ENCODE measurements at places on chromosomes 12 and 14.
A peak's percentile ranks its signal among the peaks of the same experiment; 100 is the strongest.

DNA sequence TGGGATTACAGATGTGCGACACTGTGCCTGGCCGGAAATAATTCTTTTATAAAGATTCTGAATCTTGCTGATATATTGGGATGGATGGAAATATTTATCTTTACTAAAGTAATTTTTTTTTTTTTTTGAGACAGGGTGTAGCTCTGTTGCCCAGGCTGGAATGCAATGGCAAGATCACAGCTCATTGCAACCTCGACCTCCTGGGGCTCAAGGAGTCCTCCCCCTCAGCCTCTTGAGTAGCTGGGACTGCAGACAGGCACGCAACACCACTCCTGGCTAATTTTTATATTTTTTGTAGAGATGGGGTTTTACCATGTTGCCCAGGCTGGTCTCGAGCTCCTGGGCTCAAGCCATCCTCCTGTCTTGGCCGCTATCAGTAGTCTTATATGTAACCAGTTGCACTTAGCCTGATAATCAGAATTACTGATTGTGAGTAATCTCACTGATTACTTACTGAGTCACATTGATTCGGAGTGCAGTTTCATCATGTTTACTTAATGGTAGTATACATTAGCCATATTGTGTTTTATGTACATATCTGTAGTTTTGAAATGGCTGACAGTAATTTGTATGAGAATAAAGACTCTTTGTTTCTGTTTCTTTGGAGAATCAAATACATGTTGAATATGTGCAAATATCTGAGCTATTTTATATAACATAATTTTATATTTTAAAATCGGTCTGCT, 50.4 kb upstream of the LRTM2 start:
- DNase-seq, result no peak

GRCh38 chr12:12836571-12836970, 23.4 kb downstream of the DDX47 start:
- DNase-seq, result no peak

DNA sequence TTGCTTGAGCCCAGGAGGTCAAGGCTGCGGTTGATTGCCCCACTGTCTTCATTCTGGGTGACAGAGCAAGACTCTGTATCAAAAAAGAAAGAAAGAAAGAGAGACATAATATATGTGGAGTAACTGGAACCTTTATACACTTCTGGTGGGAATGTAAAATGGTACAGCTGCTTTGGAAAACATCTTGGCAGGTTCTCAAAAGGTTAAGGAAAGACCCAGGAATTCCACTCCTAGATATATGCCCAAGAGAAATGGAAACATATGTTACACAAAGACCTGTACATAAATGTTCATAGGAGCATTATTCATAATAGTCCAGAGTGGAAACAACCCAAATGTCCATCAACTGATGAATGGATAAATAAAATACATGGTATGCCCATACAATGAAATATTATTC, 7.2 kb downstream of the RBMS2 start:
- DNase-seq, result no peak

DNA sequence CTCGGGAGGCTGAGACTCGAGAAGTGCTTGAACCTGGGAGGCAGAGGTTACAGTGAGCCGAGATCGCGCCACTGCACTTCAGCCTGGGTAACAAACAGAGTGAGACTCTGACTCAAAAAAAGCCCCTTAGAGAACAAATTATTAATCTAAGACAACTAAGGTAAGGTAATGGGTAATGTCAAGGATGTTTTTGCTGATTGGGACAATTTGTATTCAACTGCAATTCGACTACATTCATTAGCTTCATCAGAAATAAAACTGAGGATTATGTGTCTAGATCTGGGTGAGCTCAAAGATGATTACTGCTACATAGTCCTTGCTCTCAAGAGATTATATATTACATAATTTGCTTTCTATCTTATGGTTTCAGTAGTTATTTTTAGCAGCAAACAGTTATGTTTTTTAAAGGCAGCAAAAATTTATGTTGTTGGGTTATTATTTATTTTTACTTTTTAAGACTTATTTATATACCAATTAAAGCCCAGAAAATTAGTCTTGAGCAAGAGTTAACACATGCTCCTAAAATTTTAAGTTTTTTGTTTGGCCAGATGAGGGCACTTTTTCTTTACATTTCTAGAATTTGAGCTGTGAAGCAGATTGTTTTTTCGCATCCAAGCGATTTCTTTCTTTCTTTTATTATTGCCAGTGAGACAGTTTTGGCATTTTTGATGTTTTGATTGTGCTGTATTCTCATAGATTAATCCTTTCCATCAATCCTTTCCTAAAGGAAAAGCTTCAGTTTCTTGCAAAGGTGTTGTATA, 52.3 kb downstream of the PLEKHA5 start:
- no peak for DNase-seq

DNA sequence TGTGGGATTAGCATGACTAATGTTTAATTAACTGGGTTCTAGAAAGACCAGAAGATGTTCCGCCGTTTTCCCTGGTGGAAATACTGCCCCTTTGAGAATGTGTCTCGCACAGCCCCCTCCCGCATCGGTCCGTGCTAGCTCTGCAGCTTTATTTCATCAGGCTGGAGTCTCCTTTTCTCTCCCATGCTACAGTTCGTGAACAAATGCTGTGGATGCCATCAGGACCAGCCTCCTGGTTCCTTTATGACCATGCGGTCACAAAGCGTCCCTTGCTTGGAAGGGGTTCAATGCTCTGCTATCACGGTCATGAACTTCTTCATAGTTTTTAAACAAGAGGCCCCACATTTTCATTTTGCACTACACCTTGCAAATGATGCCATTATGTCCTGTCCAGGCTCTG, 157.7 kb upstream of the TMEM132C start:
- no peak for DNase-seq

- DNase-seq, result no peak
These were observed 2.4 kb downstream of the ADCY4 start for GRCh38 chr14:24332268-24332993.

GRCh38 chr12:13171921-13172859, 24.3 kb upstream of the EMP1 start:
- DNase-seq, result no peak

GRCh38 chr12:32273063-32273522, 126.3 kb upstream of the FGD4 start:
- no peak for DNase-seq

DNA sequence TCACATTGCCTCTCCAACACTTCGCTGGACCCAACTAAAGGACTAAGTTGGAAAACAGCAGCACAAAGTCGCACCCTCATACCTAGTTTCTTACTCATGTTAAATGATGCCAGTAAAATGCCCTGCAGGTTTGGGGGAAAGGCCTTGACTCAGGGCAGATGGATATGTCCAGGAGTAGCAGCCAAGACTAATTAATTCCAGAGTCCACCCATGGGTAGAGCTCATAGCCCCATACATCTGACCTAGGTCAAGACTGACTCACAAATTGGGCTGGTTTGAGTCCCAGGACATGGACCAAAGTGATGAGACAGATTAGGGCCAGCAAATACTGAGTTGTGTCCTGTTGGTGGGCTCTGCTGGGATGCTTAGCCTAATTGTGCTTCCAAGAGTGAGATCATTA, 224.0 kb upstream of the BTG1 start:
- no peak for DNase-seq

GRCh38 chr12:106022568-106023012, 116.2 kb downstream of the NUAK1 start:
- DNase-seq, result no peak

DNA sequence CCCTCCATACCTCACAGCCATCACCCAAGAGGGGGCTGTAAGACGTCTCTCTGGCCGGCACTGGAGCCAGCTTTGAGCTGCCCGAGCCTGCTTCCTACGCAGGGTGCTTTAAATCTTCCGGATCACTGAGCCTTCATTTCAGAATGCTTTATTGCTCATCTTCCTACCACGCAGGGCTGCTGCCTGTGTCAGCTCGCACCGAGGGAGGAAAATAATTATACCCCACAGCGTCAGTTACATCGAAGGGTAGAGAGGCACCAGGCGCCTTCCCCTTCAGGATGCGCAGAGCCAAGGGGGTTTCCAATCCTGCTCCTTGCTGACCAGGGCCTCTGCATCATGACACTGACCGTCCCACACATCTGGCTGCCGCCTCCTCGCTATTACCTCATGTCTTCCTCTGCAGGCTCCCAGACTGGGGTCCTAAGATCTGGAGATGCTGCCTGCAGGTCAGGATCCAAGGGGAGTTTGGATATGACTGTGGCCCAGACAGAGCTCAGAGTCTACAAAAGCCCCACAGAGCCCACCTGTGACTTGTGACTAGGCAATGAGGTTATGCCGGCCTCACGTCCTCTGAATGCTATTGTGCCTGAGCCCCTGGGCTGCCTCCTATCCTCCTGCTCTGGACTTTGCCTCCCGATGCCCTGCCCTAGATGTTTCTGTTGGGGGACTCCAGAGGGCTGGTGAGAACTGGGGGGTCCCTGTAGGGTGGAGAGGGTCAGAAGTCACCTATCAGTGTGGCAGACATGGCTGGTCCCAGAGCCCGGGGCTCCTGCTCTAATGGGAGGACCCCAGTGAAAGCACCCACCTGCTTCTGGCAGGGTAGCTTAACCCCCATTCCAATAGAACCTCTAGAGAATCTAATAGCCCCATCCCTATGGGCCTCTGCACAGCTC, 220.3 kb upstream of the RTL1 start:
- DNase-seq, result no peak

DNA sequence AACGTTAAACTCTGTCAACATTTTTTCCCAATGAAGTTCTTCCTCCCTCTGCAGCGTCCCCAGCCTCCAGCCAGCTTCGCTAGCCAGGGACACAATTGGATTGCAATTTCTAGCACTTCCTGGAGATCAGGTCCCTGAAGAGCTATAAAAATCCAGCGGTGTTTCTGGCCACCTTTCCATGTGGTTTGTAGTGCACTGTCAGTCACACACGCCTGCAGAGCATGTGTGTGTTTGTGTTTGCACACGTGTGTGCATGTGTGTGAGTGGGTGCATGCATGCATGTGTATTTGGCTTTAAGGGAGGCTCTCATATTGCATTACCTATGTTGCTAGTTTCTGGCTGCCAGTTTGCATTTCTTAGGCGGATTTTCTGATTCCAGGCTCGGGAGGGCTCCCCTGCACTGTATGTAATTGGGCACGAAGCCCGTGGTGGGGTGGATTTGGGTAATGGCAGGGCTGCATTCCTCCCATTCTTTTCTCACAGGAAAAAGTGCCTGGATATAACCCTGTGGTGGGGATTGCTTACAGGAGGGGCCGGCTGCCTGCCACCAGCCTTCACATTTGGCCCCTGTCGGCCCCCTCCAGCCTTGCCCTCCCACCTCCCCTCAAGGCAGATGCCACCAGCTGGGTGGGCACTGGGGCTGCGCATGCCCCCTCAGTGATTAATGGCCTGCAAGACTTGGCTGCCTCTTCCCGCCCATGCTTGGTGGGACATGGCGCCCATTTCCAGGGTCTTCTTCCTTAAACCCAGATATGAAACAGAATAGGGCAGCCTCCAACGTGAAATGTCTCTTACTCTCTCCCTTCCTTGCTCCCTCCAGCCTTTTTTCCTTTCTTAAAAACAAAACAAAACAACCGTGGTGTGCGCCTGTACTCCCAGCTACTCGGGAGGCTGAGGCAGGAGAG, 74.0 kb downstream of the TSPAN9 start:
- peak; percentile 25 for DNase-seq

GRCh38 chr12:20505056-20505455, 136.7 kb downstream of the PDE3A start:
- no peak for DNase-seq

DNA sequence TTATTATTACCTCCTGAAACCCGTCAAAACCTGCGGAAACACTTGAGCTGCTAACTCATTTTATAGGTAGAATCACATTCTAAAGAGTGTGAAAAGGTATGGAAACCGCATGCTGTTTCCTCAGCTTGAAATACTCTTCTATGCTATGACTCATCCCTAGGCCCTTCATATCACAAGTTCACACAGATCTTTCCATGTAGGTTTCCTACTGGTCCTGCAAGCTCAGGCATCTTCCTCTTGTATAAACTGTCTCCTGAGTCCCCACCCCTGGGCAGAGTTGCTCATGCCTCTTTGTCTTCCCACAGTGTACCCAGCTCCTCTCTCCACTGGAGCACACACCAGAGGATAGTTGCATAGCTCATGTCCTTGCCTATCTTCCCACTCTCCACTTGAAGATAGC, 84.7 kb downstream of the CMAS start:
- no peak for DNase-seq

GRCh38 chr12:56632701-56633467, 2.8 kb upstream of the BAZ2A start:
- DNase-seq, result no peak

- DNase-seq, result no peak
These were observed 49.1 kb upstream of the KCNJ8 start for GRCh38 chr12:21823581-21823980.

DNA sequence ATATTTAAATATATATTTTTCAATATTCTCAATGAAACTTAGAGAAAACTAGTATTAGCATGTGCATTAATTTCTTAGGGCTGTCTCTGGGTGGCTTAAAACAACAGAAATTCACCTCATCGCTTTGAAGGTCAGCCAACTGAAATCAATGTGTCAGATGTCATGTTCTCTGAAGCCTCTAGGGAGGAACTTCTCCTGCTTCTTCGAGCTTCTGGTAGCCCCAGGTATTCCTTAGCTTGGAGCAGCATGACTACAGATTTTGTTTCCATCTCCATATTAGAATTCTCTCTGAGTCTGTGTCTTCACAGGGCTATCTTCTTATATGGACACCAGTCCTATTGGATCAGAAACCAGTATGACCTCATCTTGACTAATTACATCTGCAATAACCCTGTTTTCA, 221.5 kb downstream of the PDZRN4 start:
- DNase-seq, result no peak

- DNase-seq, result no peak
These were observed 57.1 kb downstream of the KDM2B start for GRCh38 chr12:121523741-121524140.

DNA sequence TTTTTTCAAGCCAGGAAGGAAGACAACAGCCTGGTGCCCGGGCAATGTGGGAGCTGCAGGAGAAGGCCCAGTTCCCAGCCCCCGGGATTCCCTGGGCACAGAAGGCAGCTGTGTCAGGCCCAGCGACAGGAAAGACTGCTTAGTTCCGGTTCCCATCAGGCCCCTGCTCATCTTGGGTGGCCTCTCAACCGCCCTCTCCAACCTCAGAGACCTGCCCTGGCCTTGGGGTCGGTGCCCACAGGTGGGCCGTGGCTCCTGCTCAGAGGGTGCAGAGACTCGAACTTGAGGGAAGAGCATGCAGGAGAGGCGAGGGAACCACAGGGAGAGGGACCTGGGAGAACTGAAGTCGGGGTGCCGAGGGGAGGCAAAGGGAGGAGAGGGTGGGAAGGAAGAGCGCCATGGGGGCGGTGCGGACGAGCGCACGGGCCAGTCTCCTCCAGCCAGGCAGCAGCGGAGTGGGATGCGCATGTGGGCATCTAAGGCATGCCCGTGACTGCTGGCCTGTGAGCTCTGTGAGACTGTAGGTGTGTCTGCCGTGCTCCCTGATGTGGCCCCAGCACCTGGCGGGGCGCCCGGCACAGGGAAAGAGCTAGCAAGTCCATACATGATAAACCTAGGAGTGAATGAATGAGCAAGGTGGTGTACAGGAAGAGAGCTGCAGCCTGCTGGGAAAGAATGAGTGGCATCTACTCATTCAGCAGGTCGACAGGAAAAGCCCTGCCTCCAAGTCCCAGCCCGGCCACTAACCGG, 42.7 kb downstream of the SSH1 start:
- no peak for DNase-seq

Data from LNCaP clone FGC (cell line).